ENCODE measurements at places on chromosomes 1 and 21. TPM values are rescaled to one million over a fixed set of nuclear protein-coding genes. Genes with fewer than 3 reads are reported as not detected.

Gene PDZK1IP1
- 0.26 TPM for total RNA-seq

Gene FAM163A
- total RNA-seq = not detected

Gene MLLT11
- total RNA-seq = 4.5 TPM

Gene FALEC
- total RNA-seq = 0.33 TPM

Gene FCAMR
- total RNA-seq = not detected

Gene ATP6V0B
- total RNA-seq = 107 TPM

Gene KCNH1
- total RNA-seq = 8.9 TPM

Gene FNDC5
- 1.4 TPM for total RNA-seq

Gene CDA
- total RNA-seq = 0.92 TPM

All from smooth muscle cell of the pulmonary artery (primary cell).